ENCODE measurements at places on chromosomes 1 and 21. TPM values are rescaled to one million over a fixed set of nuclear protein-coding genes. Genes with fewer than 3 reads are reported as not detected.

DNA sequence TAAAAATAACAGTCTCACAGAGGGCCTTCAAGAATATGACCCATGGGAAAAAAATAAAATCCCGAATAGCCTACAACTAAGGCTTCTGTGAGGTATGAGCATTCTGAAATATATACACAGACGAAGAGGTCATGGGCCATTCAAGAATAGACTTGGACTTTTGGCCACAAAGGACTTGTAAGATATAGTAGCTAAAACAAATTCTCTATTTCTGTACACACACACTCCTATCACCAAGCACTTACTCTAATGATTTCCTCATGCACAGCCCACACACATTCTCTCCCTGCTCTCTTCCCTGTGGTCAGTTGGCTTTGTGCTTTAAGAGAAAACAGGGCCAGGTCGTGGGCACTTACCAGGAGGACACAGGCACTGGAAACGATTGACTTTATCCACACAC, 69.7 kb upstream of the ADAM30 start:
- no peak for DNase-seq

- DNase-seq, result peak; percentile 43
Measured at GRCh38 chr1:6727535-6727934, 25.9 kb upstream of the DNAJC11 start.

PALMD gene
- polyA plus RNA-seq, result not detected

PAQR7 gene
- 0.29 TPM for polyA plus RNA-seq

GBP6 gene
- 0.30 TPM for polyA plus RNA-seq

- no peak for DNase-seq
Measured at GRCh38 chr1:31569596-31570173, 6.6 kb upstream of the TINAGL1 start.

TBX19 gene
- polyA plus RNA-seq, result 1.3 TPM

DNA sequence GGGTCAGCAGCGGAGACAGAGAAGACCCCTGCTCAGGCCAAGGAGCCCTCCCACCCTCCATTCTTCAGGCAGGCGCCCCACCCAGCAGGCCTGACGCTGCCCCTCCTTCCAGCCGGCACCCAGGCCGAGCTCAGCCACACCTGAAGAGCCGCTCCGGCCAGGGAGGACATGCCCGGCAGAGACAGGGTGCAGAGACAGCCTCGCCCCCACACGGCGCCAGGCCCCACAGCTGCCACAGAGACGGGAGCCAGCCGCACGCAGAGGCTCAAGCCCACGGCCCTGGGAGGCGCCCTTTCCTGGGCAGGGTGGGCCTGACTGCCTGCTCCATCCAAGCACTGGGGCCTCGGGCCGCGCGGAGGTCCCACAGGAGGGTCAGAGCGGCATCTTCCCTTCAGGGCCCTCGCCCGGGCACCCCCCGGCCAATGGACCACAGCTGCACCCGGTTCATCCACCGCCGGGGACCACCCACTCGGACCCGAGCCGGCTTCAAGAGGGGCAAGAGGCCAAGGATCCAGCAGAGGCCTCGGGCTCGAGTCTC, 5.2 kb downstream of the TTLL10 start:
- no peak for DNase-seq

- no peak for DNase-seq
Measured at GRCh38 chr1:158833264-158833663, 2.1 kb downstream of the MNDA start.

BACE2 gene
- 0.52 TPM for polyA plus RNA-seq

DNA sequence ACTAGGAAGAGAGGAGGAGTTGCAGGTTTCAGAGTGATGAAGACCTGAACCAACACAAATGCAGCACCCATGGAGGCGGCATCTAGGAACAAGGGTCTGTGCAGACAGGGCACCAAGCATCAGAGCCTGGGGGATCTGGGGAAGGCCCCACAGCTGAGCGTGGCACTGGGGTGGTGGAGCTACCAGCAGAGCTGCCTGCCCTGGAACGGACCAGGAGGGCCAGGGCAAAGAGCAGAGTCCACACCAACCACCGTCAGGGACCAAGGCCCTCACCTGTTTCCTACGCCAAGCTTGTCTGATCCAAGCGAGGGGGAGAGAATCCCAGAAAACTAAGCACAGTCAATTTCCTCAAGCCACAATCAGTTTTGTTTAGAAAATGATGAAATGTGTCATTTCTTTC, 79.0 kb upstream of the SYT6 start:
- DNase-seq, result no peak

DNA sequence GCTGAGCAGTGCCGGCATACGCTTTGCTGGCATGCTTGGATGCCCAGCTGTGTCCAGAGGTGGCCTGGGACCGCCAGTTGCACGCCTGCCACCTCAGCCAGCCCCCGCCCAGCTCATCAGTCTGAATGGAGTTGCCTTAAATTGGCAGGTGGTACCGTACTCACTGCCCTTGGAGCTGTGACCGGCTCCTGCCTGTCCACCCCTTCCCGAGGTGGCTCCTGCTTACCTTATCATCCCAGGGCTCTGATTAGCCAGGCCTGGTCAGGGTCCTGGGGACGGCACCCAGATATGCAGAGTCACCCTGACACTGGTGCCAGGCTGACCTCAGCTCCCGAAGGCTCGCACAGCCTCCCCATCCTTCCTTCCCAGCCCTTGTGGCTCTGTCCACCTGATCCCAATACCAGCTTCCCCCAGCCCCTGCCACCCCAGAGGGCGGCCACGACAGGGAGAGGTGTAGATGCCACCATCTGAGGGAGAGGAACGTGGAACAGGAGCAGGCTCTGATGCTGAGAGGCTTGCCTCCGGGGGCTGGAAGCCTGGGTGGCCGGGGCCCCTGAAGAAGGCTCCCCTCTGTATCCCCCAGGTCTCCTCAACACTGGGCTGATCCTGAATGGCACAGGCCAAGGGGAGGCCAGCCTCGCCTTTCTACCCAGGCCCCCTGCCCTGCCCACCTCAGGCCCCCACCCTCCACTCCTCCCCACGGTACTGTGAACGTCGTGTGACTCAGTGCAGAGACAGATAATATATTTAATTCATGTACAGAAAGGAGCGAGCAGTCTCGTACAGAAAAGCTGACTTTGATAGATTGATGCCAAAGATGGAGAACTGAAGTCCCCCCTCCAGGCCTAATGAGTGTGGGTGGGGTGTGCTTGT, 27.8 kb downstream of the CDK18 start:
- no peak for DNase-seq

DNA sequence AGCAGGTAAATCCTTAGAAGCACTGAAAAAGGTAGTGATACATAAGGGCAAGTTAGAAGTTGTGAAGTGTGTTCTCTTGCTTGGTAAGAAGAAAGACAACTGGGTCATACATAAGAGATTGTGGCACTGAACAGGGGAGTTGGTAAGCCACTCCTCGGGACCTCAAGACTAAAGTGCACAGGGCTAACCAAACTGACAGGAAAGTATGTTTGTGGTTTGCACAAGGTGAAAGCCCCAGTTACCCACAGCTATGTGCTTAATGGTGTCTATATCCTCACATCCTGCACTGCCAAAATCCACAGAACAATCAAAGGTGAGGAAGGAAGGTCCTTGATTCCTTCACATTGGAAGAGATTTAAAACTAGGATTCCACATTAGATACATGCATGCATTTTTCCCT, 276.5 kb downstream of the DNM3 start:
- DNase-seq, result peak; percentile 52

GRCh38 chr1:175902281-175902680, 158.9 kb upstream of the TNR start:
- DNase-seq, result no peak

GRCh38 chr1:243288062-243288461, 32.2 kb downstream of the SDCCAG8 start:
- DNase-seq, result no peak

GRCh38 chr1:31571340-31572295, 4.7 kb upstream of the TINAGL1 start:
- DNase-seq, result no peak

DNA sequence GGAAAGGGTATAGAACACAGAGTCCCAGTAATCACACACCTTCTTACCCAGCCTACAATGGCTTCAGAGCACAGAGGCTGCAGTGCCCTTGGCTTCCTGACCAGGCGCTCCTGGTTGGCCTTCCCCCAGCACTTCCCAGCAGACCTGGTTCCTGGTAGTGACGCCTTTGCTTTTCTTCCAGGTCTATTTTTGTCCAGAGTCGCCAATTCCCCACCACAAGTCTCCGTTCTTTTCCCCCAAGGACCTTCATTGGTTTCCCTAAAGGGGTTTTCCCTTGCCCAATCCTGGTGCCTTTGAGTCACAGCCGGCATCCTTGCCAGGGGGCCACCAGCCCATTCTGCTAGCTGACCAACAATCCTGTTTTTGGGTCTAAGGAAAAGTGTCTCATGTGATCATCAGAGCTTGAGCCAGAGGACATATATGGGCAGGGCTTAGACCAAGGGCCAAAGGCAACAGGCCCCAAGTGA, 84.8 kb downstream of the KCNJ15 start:
- DNase-seq, result no peak

FMO3 gene
- not detected for polyA plus RNA-seq

GRCh38 chr1:172601046-172601630, 57.8 kb upstream of the FASLG start:
- DNase-seq, result no peak

DNA sequence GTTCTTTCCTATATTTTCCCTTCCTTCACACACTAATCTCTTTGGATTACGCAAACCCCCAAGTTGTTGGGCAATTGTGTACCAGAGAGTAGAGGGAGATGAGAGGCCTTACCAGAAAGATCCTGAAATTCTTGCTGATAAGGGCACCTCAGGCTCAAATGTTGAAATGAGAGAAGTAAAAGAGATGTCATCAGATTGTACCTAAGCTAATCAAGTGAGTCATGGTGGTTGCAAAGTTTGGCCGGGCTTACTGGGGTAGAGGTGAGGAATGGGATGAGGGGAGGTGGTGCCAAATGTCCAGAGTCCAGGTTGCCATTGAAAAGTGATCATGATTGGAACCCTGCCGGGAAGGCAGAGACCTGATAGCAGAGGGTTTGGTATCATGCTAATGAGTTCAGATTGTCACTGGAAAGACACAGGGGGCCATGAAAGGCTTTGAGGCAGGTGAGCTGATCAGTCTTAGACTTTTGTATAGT, 43.1 kb downstream of the OPTC start:
- DNase-seq, result no peak

GRCh38 chr1:7366955-7367665, 404.0 kb upstream of the VAMP3 start:
- no peak for DNase-seq

- DNase-seq, result no peak
Measured at GRCh38 chr1:31581821-31582810, 5.8 kb downstream of the TINAGL1 start.

GRCh38 chr1:31795801-31796621, 19.8 kb downstream of the SPOCD1 start:
- no peak for DNase-seq

- DNase-seq, result no peak
Measured at GRCh38 chr21:27094184-27094948, 127.5 kb upstream of the ADAMTS5 start.

TCP10L gene
- polyA plus RNA-seq, result 0.10 TPM

TEX38 gene
- 0.25 TPM for polyA plus RNA-seq

SMIM1 gene
- 1.5 TPM for polyA plus RNA-seq

- no peak for DNase-seq
Measured at GRCh38 chr1:179372160-179372559, 6.4 kb downstream of the AXDND1 start.

PTPRC gene
- polyA plus RNA-seq, result 915 TPM

DNA sequence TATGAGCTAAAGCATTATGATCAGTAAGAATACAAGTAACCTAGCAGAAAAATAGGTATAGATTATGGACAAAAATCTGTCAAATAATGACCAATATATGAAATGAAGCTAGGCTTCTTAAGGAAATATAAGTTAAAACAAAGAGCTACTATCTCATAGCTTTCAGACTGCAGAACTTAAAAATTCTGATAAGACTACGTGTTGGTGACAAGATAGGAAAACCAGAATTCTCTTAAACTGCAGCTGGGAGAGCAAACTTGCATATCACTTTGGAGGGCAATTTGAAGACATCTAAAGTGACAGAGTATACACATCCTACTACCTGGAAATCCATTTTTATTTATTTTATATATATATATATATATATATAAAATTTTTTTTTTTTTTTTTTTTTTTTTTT, 65.5 kb downstream of the LTN1 start:
- DNase-seq, result no peak

RGSL1 gene
- polyA plus RNA-seq, result 0.07 TPM

DNA sequence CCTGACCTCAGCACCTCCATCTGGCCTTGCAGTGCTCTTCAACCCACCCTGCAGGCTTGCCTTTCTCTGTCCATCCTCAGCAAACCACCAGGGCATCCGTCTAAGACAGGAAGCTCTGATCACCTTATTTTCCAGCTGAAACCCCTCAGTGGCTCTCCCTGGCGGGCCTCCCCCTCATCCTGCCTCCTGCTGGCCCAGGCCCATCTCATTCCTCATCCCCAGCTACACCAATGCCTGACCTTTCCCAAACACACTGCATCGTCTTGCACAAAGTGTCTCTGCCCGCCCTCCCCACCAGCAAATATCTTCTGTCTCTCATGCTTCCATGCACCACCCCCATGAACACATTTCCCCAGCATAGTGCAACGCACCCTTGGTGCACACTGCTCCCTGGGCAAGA, 205.0 kb downstream of the TOMM20 start:
- no peak for DNase-seq

- DNase-seq, result no peak
Measured at GRCh38 chr1:154913273-154913672, 23.2 kb downstream of the PMVK start.

GRCh38 chr1:118151312-118151937, 33.6 kb downstream of the SPAG17 start:
- DNase-seq, result no peak

GBP3 gene
- 10.2 TPM for polyA plus RNA-seq

DNA sequence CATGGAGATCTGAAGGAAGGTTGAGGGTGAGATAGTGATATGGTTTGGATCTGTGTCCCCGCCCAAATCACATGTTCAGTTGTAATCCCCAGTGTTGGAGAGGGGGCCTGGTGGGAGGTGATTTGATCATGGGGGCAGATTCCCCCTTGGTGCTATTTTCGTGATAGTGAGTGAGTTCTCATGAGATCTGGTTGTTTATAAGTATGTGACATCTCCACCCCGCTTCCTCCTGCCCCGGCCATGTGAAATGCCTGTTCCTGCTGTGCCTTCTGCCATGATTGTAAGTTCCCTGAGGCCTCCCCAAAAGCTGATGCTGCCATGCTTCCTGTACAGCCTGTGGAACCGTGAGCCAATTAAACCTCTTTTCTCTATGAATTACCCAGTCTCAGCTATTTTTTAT, 451.9 kb upstream of the VAMP3 start:
- no peak for DNase-seq

CSF3R gene
- not detected for polyA plus RNA-seq

DNA sequence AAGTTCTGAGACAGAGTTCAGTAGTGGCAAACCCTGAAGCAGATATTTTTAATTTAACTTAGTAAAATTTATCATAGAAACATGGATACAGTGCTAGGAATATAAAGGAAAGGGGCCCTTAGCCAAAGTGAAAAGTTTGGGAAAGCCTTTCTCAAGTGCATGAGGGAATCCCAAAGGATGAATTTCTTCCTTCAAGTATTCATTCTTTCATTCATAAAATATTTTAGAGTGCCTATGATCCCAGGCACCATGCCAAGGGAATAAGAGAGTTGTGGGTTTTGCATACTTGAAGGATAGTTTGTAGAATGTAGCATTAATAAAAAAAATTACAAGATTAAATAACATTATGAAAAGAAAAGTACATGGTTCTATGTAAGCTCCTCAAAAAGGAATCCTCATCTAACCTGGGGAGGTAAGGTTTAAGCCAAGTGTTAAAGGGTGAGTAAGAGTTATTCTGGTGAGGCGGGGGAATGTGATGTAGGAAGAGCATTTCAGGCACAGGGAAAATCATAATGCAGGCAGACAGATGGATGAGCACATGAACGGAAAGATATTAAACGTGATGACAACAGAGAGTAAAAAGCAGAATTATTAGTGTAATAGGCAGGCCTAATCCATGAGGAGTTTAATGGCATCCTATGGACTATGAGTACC, 40.4 kb upstream of the NTNG1 start:
- DNase-seq, result no peak

All from CD4-positive, alpha-beta memory T cell (primary cell).